Esophagus squamous epithelium (tissue), 5 donors: ENCODE measurements at places on chromosomes 11 and 22.

- no peak for DNase-seq
Observed at GRCh38 chr22:36385491-36386350, 2.0 kb downstream of the MYH9 start.

GRCh38 chr22:30310881-30311771 lies 15.6 kb downstream of the TBC1D10A start:
- DNase-seq = no peak

- no peak for DNase-seq
Observed at GRCh38 chr11:96331699-96332116, 11.3 kb downstream of the MAML2 start.

DNA sequence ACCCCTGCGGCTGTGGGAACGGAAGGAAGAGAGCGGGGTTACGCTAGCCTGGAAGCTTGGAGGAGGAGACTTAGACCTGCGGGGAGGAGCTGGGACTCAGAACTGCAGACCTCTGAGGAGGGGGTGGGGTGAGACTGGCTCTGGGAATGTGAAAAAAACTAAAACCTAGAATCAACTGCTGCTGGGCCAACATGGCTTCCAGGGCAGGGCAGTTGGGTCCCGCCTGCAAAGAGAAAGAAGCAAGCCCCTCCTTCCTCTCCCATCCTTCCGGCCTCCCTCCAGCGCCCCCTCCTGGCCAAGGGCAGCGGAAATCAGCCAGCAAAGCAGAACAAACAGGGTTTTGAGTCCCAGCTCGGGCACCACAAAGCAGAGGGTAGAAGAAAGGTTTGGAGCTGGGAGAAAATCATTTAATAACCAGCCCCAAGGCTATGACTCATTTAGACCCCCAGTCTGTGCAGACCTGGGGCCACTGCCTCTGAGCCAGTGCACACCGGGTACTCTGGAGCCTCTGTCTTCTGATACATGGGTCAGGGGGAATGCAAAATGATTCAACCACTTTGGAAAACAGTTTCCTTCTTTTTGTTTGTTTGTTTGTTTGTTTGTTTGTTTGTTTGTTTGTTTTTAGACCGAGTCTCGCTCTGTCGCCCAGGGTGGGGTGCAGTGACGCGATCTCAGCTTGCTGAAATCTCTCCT lies 7.3 kb upstream of the NCF4 start:
- peak; percentile 40 for DNase-seq

DNA sequence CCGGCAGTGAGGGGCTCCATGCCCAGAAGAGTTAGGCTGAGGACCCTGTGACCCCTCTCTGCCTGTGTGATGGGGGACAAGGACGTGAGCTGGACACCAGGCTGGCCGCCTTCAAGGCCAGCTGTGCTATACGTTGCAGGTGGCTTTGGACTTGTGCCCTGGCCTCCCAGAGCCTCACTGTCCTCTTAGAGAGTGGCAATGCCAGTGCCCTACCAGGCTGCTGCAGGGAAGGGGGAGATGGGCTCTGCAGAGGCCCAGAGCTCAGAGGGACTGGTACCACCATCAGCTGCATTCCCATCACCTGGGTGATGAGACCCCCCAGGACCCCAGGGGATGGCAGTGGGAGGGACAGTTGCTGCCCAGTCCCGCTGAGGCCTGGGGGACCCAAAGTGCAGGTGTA lies 90.4 kb upstream of the SHISAL1 start:
- no peak for DNase-seq

- no peak for DNase-seq
Observed at GRCh38 chr11:100810146-100810545, 123.1 kb downstream of the ARHGAP42 start.

- no peak for DNase-seq
Observed at GRCh38 chr11:111512296-111513239, at the start of gene BTG4. Gene BTG4, minus strand, starts transcription at chr11:111512386. Its CDS starts 13,610 bp downstream, at chr11:111498776.

- DNase-seq = no peak
Observed at GRCh38 chr11:2303627-2304505, 2.1 kb downstream of the TSPAN32 start.
